CD4-positive, alpha-beta T cell treated with Interferon gamma for 1 hour (primary cell): ENCODE measurements at places on chromosomes 1 and 21.

GRCh38 chr1:226482975-226483700, 65.4 kb upstream of the STUM start:
- DNase-seq: no peak

DNA sequence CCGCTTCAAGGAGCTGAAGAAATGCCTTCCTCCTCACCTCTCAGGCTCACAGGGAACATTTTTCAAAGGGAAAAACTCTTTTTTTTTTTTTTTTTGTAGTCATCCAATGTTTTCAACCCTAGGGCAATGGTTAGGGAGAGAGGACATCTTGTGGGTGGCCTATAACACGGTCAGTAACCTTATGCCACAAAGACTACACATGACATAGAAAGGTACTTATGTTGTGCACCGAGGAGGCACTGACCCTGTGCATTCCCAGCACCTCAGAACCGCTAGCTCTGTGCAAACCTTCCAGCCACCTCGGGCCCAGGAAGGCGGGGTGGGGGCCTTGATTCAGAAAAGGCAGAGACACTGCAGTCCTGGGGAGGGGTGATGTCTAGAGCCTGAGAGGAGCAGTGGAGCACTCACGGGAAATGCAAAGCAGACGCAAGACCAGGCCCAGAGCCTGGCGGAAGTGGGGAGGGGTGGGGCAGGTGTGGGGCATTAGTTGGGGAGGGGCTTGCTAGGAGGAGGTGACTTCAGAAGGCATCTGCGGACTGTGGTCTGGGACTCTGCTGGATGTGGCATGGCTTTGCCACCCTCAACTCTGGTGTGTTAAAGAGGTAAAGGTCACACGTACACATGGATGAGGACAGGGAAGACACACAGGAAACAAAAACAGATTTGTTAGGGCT, 68.6 kb downstream of the MDM4 start:
- DNase-seq: peak; percentile 13

GRCh38 chr1:21770201-21770600, 12.7 kb downstream of the USP48 start:
- DNase-seq: no peak

GRCh38 chr1:61606448-61607312, 118.3 kb downstream of the TM2D1 start:
- no peak for DNase-seq
